Thymus (tissue), 14 donors: ENCODE measurements at places on chromosomes 12 and 14. TPM values are rescaled to one million over a fixed set of nuclear protein-coding genes. Genes with fewer than 3 reads are reported as not detected.

DNA sequence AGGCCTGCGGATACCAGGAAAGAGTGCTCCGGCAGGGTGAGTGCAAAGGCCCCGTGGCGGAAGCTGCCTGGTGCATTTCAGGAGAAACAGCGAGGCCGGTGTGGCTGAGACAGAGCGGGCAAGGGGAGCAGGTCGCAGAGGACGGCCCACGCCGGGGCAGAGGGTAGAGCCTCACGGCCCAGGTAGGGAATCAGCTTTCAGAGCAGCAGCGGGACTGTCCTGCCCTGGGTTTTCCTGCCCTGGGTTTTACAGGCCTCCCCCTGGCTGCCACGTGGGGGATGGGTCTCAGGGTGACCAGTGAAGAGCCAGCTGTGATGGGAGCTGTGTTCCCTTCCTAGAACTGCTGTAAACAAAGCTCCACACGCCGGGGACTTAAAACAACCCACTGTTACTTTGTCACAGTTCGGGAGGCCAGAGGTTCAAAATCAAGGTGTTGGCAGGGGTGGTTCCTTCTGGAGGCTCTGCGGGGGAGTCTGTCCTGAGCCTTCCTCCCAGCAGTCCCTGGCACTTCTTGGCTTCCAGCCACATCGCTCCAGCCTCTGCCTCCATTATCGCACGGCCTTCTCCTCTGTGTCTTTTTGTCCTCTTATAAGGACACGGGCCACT lies 10.4 kb downstream of the NCOR2 start:
- no peak for DNase-seq

DNA sequence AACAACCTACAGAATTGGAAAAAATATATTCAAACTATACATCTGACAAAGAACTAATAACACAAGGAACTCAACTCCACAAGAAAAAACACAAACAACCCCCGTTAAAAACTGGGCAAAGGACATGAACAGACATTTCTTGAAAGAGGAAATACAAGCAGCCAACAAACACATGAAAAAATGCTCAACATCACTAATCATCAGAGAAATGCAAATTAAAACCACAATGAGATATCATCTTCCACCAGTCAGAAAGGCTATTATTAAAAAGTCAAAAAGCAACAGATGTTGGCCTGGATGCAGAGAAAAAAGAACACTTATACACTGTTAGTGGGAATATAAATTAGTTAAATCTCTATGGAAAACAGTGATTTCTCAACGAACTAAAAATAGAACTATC lies 82.6 kb upstream of the CCDC91 start:
- no peak for DNase-seq

DNA sequence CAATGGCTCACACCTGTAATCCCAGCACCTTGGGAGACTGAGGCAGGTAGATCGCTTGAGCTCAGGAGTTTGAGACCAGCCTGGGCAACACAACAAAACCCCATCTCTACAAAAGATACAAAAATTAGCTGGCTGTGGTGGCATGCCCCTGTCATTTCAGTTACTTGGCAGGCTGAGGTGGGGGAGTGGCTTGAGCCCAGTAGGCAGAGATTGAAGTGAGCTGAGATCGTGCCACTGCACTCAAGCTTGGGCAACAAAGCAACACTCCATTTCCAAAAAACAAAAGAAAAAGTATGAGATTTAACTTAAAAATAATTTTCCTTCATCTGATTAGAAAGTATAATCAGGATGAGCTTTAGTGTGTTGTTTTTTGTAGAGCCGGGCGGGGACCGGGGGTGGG lies 47.9 kb upstream of the BCAT1 start:
- no peak for DNase-seq

DNA sequence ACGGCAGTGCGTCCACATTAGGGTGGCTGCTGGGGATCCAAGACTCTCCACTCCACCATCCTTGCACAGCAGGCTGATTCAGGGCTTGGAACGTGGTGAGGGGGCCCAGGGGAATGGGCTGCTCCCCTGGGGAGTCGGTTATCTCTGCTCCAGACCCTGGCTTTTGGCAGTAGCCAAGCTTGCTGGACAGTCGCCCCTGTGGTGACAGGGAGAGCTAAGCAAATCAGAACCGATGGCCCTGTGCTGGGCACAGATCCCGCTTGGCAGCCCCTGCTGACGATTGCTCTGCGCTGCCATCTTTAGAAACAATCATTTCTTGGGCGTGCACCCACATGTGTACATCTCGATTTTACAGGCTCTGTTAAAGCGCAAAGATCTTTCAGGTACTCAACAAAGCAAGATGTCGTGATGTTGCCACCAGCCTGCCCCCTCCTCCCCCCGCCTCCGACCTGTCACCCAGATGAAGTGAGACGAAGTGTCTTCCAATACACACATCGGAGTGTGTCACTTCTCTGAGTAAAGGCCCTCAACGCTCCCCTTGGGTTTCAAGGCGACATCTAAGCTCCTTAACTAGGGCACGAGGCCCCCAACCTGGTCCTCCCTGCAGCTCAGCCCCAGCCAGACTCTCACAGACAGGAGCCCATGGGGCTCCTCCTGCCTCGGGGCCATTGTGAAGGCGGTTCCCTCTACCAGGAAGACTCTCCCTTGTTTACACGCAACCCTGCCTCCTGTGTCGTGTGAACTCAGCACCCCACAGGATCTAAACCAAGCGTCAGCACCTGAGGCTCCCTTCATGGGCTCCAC lies 55.6 kb downstream of the PITPNM2 start:
- no peak for DNase-seq

- DNase-seq: no peak
Measured at GRCh38 chr12:1930803-1931597, 12.5 kb upstream of the CACNA2D4 start.

- no peak for DNase-seq
Measured at GRCh38 chr12:49541911-49542505, 3.2 kb downstream of the KCNH3 start.

DNA sequence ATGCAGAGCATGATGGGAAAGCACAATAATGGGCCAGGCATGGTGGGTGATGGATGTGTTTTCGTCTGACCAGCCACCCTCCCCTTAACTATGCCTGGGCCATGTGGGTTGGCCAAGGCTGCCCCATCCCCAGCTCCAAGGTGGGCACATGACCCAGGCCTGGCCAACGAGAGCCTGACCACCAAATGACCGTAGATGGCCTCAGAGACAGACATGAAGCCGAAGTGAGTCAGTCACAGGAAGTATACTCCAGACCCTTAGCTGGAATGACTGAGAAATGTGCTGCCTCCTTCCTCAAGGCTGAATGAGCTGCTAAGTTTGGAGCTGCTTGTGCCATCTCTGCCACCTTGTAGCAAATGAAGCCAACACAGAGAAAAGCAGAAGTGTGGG lies 233.6 kb downstream of the BCL11B start:
- DNase-seq: no peak

GRCh38 chr14:104202259-104203070 lies 64.1 kb downstream of the KIF26A start:
- DNase-seq: no peak

DNA sequence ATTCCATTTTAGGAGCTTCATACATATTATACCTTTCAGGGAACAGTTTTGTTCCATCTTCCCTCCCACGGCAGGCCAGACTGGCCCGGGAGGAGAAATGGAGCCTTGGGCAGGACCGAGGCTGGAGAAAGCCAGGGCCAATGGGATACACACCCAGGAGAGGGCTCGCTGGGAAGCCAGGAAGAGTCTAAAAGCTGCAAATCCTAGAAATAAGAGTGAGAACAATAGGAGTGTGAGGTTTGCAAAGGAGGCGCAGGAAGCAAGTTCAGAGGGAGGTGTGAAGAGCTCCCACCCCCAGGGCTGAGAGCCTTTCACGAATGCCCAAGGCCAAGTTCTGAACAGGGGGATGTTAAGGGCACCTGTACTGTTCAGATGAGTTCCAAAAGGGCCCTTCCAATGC lies 67.5 kb upstream of the CPSF6 start:
- DNase-seq: no peak

- DNase-seq: no peak
Measured at GRCh38 chr12:99383258-99383657, 264.3 kb upstream of the GARIN6 start.

DNA sequence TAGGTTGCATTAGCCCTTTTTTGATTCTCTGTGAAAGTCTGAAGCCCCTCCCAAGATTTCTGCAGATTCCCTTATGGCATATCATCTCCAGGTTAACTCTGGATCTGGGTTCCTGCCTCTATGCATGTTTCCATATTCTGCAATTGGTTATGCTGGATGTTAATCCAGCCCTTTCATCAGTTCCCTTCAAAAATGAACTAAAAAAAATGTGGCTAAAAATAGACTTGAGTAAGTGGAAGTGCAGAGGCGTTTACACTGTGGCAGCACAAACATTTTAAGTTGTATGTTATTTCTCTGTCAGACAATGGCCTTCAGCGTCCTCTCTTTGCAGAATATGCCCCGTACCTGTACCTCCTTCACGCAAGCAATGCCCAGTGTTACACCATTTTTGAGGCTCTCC lies 11.4 kb downstream of the MGST1 start:
- no peak for DNase-seq

DNA sequence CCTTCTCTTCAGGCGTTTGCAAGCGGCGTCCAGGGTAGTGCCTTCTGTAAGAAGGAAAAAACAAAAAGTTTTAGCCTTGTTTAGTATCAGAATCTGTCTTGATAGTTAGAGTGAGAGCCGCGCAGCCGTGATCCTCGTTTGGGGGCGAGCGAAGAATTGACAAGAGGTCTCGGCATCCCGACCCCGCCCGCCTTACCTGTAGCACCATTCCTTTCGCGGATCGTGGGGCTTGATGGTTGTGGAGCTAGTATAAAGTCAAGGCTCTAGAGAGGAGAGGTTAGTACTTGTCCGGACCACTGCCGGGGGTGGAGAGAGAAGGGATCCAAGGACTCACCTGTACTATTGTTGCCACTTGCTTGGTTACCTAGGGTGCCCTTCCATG lies 494 bp downstream of the TMTC3 start:
- no peak for DNase-seq

GRCh38 chr12:102120564-102120873 lies 536 bp downstream of the PARPBP start:
- DNase-seq: no peak

GRCh38 chr14:41549282-41549681 lies 57.4 kb upstream of the LRFN5 start:
- no peak for DNase-seq

CKB gene
- 8.6 TPM for total RNA-seq

POTEM gene
- total RNA-seq: not detected

RNU4-1 gene
- total RNA-seq: 7,767 TPM

PRH2 gene
- total RNA-seq: 0.80 TPM

TMEM132C gene
- 0.24 TPM for total RNA-seq

RASSF9 gene
- total RNA-seq: 1.2 TPM

PRIMA1 gene
- 0.09 TPM for total RNA-seq

FBRSL1 gene
- total RNA-seq: 5.9 TPM
